CD4-positive, alpha-beta T cell (primary cell): ENCODE measurements at places on chromosomes 16 and 17.

- DNase-seq: no peak
Measured at GRCh38 chr16:20029611-20030010, 44.1 kb downstream of the GPR139 start.

DNA sequence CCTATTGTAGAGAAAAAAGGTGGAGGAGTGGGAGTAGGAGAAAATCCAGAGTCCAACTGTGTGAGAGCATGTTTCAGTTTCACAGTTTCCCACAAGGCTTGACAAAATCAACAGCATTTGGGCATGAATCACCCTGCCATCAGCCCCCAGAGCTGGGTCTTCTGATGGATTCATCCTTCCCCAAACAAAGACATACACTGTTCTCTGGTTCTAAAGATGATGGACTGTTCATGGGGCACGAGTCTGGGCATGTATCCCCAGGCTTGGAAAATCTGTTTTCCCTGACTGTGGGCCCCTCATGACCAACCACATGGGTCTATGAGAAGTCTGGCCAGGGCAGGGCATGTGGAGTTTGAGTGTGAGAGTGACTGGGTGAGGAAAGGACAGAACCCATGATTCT, 210.4 kb upstream of the IRX5 start:
- DNase-seq: no peak

DNA sequence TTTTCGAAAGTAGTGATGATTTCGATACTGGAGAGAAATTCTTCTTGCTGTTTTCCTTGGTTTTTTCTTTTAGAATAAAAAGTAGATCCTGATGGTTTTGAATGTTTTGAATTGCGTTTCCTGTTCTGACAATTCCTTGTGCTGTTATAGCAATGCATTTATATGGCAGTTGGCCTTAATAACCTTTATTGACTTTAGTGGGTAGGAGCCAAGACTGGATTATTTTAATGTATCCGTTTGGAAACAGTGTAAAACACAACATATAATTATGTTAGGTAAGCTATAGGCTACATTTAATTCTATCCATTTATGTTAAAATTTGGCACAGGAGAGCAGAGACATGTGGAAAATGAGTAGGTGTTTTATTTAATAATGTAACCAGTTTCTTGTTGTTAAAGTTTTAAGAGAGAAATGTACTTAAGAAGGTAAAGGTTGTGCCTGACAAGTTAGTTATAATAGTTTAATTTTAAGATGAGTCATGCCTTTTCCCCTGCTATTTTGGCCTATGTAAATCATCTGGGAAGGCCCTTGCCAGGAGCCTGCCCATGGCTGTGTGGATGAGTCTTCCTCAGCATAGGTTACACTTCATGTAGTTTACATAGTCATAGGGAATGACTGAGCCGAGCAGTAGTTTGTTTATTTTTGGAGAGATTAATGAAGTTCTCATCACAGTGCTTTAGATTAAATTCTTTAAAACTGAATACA, 189.9 kb downstream of the FTO start:
- no peak for DNase-seq

GRCh38 chr17:6413065-6413464, 21.9 kb downstream of the AIPL1 start:
- no peak for DNase-seq

- no peak for DNase-seq
Measured at GRCh38 chr17:49638818-49639217, 39.1 kb downstream of the SPOP start.

- DNase-seq: no peak
Measured at GRCh38 chr16:17258848-17259713, 211.7 kb downstream of the XYLT1 start.

DNA sequence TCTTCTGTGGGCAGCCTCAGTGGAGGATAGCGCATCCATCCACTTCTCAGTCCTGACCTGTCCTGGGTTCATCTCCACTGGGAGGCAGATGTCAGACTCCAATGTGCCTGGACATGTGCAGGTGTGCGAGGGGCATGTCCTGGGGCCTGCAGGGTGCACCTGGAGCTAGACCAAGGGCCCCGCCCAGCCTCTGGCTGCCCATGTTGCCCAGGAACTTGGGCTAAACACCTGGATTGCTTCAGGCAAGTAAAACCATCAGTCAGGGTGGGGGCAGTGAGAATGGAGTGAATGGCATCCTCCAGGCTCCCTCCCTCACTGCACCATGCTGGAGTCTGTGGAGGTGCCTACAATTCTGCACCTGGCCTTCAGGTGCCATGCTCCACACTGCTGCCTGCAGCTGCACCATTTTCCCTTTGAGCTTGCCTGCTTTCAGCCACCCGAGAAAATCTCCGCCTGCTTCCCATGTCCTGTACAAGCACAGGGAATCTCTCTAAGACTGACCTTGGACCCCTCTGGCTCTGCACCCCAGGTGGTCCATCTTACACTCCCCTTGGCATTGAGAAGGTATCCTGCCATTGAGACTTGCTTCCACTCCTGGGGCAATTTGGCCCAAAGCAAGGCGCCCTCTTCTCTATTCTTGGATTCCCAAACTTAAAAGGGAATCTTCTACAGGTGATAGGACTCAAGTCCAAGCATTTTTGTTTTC, 2.1 kb upstream of the MFSD6L start:
- DNase-seq: no peak

DNA sequence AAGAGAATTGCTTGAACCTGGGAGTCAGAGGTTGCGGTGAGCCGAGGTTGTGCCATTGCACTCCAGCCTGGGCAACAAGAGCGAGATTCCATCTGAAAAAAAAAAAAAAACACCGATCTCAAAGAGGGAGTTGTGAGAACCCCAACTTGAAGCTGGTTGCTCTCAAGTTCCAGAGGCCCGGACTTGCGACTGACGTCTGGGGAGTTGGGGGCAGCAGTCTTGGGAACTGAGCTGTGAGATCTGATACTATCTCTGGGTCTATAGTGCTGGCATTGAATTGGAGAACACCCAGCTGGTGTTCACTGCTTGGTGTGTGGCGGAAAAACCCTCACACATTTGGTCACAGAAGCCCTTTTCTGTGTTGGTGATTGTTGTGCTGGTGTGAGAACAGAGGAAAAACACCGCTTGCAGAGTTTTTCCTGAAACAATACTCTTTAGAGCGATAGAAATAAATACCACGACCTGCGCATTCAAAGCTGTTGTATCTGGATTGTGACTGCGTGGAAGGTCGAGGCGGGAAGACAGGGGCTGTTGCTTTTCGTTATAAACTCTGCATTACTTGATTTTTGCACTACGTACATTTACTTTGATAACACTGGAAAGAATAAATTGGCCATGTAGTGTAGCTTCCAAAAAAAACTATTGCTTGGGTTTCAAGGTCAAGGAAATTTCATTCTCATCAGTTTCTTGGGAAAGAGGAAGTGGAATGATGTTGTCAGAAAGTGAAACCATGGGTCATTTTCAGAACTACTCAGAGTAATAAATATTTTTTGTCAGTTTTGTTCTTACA, 8.8 kb downstream of the SCIMP start:
- DNase-seq: peak; percentile 21

- peak; percentile 13 for DNase-seq
Measured at GRCh38 chr17:17682293-17682736, 1.1 kb downstream of the RAI1 start.

DNA sequence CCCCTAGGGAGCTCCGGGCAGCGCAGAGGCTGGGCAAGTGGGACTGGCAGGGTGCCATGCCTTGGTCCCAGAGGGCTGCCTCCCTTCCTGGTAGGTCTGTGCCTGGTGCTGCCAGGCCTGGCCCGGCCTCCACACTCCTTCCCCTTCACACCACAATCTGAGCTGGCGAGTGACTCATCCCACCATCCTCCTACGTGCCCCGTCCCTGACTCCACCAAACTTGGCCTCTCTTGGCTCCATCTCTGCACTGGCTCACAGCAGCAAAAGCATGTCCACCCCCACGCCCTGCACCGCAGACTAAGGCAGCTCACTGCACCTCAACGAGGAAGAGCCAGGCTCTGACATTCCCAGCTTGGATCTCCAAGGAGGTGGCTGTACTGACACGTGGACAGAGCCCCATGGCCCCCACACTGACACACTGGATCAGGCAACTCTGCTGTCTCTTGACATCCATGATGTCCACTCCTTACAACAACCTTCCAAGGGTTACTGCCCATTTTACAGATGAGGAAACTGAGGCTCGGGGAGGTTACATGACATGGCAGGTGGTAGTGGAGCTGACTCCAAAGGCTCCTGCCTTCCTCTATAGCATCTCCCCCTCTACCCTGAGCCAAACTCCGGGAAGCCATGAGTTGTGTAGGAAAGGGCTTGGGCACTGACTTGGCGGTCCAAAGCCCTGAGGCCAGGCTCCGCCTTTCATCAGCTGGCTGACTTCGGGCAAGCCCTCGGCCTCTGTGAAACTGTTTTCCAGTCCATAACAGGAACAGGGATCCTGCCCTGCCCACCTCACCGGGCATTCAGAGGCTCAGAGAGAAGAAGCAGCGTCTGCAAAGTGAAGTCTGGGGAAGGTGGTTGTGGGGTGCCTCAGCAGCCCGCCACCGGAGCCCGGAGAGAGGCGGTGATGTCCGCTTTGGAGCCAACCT, 20.1 kb upstream of the KRT19 start:
- DNase-seq: no peak

DNA sequence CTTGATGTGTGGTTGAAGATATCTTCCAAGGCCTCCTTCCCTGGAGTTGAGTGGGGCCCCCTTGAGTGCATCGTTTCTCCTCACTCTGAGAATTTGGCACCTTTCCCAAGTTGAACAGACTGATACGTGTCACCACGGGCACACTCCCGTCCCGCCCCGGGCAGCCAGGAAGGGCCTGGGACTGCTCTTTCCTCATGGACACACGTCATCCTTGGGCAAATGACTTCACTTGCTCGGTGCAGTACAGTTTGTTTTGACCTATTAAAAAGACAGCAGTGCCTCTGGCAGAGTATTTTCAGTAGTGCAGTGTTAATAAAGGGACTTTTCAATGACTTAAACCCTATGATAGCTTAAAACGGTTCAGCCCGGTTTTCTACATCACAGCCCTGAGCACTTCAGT, 59.9 kb downstream of the SEC14L1 start:
- no peak for DNase-seq

DNA sequence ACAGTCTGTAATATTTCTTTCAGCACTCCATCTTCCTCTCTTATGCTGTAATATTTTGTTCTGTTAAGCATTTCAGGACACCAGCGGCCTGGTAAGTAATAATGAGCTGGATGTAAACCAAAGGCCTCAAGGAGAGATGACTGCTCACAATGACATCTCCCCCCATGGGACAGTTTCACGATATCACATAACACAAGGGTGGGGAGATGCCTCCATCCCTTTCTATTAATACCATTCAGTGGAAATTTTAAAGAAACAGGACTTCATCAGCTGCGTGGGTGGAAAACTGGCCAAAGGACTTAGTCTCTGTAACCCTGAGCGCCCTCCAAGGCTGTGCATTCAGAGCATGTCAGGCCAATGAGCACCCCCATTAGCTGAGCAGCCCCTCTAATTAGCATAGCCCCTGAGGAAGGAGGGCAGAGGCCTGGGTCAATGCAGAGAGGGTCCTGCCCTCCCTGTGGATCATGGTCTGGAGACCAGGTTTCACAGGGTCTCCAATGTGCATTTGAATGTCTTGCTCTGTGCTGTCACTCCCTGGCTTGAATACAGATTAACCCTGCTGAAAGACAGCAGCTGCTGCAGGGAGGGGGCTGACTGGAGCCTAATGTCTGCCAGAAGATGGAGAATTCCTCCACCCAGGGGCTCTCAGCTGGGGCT, 156.4 kb downstream of the HS3ST2 start:
- no peak for DNase-seq

DNA sequence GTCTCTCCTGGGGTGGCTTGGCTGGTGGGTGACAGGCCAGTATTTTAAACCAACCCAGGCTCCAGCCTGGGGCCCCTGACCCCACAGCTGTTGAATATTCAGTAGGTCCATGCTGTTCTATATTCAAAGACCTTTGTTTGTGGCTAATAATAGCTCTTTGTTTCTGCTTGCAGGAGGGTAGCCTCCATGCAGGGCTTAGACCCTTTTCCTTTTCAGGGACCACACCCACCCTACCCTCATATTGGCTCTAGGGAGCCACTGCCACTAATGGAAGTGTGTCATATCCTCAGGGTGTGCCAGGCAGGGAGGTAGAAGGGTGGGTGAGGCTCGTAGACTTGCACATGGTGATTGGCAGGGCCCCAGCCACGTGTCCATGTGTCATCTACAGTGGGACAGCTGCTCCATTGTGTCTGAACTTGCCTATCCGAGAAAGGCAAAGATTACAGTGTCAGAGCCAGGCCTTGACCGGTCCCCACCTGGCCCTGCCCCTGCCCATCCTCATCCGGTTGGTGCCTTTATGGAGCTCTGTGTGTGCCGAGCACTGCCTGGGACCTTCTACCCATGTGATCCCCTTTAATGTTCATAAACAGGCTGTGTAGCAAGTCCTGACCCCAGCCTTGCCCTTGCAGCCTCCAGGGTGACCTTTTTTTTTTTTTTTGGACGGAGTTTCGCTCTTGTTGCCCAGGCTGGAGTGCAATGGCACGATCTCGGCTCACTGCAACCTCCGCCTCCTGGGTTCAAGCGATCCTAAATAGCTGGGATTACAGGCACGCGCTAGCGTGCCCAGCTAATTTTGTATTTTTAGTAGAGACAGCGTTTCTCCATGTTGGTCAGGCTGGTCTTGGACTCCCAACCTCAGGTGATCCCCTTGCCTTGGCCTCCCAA, 22.1 kb downstream of the TMC7 start:
- DNase-seq: no peak

DNA sequence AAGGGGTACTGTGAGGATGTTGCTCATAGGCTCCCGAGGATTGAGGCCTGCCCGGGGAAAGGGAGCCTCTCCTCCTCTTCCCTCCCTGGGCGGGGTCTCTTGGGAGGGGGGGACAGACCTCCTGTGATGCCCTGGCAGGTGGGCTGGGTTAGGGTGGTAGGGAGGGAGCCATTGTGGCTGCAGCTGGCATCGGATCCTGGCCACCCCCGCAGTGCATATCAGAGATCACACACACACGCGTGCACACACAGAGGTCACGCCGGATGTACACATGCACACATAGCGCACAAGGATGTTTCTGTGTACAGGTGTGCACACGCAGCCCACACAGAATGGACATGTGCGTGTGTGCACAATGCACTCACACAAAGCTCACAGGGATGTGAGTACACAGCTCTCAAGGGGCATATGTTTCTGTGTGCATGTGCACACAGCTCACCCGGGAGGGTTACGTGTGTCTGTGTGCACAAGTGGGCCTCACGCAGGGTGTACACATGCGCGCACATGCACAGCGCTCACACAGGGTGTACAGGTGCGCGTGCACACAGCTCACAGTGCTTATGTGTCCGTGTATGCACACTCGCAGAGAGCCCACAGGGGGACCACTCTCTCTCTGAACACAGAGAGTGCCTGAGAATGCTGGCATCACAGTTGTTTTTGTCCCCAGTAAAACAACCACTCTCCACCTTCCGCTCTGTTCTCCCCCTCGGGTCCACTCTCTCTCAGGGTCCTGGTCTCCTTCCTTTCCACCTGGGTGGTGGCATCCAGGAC, 2.4 kb downstream of the GJD3 start:
- no peak for DNase-seq

DNA sequence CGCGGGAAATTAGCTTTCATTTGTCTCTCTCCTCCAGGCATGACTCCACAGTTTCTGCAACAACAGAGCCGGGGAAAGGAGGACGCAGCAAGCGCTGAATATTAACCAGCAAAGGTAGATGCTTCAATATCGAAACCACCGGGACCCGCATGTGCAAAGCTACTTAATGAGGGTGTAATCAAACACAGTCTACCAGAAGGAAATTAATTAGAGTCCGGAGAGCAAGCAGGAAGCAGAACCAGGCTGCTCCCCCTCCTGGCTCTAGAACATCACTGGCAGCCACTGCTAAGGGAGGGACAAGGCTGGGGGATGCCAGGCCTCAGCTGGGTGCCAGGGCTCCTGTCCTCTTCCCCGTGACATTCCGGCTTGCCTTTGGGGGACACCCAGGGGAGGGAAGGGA, 21.7 kb downstream of the LRRC75A start:
- no peak for DNase-seq

- no peak for DNase-seq
Measured at GRCh38 chr17:77698903-77699623, 259.4 kb upstream of the TNRC6C start.

GRCh38 chr17:1957037-1957436, 68.1 kb downstream of the RTN4RL1 start:
- DNase-seq: no peak
